ENCODE measurements at places on chromosomes 2 and 18.

DNA sequence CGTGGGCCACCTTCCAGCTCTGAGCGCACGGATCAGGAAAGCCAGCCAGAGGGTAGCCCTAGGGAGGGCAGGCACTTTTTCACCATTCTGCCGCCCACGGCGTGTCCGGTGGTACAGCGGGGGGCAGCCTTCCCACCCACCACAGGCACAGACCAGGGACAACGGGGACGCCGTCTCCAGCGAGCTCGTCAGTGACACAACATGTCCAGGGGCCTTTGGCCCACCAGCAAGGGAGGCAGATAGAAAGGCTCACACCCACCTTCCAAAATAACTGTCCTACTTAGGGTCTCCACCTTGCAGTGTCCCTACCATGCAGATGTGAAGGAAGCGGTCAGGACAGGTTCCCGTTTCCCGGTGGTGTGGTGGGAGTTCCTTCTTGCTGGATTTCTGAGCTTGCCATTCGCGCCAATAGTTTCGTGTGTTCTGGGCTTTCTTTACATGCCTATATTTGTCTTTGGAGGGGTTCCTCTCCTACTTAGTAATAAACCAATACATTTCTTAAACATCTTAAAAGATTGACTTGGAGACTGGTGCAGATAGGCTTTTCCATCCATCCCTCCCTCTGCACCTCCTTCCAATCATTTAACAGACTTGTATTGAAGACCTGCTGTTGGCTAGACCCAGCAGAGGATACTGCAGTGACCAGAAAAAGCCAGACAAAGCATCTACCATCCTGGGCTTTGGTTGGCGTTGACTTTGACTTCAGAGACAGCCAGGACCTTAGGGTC, 872 bp downstream of the ASB1 start:
- DNase-seq, result no peak

DNA sequence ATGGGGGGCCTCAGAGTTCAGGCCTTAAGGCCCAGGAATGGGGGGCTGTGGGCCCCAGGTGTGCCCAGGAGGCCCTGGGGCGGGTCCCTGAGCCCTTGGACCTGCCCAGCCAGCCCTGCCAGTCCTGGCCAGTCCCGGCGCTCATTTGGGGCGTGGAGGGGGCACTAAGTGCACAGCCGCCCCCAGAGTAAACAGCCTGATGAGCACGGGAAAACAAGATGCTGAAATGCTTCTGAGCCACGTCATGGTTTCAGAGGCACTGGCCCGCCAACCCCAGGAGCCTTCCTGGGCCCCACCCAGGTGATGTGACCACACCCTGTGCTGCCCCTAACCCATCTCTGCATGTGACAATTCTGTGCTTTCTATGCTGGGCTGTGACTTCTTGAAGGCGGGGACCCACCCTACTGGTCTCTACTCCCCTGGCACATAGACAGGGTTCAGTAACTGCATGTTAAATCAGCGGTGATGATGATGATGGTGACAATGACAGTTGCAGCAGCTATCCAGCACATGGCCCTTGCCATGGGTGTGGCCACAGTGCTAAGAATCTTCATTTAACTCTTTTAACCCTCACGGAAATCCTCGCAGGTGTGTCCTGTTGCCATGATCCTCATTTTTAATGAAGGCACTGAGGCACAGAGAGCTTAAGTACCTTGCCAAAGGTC, 28.1 kb upstream of the ASPRV1 start:
- DNase-seq, result no peak

DNA sequence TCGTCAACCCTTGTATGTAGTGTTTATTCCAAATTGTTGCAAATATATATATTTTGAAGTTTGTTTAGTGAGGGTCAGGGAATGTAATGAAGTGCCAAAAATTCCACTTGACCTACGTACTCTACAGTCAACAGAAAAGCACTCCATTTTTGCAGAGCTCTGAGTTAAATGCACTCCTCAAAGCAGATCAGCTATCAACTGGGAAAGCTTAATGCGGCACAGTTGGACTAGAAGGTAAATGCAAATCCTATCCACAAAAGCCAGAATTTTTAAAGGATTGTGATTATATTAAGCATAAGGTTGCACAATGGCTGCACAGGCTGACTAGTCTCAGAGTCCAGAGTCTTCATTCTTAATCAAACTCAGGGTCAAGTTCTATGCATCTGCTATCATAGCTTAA, 577.1 kb downstream of the ARHGAP15 start:
- DNase-seq, result no peak

DNA sequence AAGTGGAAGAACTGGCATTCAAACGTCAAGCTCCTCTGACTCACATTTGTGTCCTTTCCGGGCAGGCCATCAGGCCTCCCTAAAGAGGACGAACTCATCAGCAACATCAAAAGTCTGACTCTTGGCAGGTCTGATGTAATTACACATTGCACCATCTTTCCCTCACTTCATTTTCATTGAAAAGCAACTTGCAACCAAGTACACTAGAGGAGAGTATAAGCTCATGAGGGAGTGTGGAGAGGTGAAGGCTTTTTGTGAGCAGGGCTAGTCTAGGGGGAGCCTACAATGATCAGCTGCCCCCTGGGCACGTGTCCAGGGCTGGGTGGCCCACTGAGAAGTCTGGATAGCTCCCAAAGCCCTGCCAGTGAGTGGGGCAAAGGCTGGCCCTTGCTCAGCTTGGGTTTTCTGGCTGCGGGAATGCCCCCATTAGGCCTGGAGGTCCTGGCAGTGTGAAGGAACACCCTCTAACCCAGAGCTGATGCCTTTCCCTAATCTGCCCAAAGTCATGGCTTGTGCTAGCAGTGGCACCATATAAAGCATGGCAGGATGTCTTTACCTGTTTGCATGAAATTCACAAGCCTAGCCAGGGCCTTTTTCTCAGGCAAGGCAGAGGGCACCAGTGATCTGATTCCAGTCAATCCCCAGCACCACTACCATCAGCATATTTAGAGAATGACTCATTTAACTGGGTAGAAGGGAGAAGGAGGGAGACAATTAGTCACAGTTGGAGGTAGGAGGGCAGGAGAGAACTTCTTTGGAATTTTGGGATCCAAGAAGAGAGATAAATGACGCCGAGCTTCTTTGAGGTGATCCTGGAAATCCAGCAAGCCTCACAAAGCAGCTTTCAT, 8.5 kb upstream of the DAW1 start:
- DNase-seq, result no peak

DNA sequence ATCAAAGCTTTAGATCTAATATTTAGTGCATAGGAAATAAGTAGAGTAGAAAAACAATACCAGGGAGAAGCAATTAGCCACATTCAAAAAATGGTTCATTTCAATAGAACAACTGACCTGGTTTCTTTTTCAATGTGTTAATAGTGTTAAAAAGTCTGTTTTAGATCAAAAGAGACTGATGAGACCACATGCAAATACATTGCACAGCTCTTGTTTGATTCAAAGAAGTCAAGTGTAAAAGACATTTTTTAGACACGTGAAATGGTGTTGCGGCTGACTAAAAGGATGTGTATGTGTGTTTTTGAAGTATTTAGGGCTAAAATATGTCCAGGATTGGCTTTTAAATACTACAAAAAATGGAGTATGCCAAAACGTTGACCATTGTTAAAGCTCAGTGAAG, 1.2 kb upstream of the AOX1 start:
- DNase-seq, result no peak

DNA sequence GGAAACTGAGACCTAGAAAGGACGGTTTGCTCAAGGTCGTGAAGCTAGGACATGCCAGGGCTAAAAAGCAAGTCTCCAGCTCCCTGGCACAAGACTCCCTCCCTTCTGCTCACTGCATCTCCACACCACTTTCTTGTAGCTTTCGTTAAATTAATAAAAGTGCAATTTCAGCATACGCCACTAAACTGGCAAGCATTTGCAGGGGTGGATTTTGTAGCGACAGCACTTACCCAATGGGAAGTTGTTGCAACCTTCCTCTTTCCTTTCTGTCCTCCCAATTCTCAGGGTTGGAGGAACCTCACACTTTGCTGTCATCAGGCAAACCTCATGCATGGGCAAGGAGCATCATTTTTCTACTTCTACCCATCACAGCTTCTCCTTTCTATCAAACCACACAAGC, 7.4 kb upstream of the RHOB start:
- no peak for DNase-seq

DNA sequence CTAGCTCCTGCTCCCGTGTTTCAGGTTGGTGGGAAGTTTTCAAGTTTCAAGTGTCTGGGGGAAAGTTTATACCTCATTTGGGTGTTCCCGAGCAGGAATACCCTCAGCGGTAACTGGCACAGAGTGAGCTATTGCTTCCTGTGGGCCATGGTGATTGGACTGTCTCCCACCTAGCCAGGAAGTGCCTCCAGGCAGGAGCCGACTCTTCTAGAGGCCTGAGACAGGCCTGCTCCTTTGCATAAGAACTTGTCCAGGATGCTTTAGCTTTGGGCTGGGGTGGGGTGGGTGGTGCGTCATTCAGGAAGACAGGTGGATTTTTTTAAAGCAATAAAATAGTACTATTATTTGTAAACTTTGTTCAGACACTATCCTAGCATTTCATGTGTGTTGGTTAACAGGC, 23.5 kb upstream of the DNMT3A start:
- DNase-seq, result no peak

GRCh38 chr18:11570073-11570588, 39.3 kb upstream of the SLC35G4 start:
- DNase-seq, result no peak
